ENCODE measurements at places on chromosomes 16 and 17.

GRCh38 chr17:3867606-3868005 is 21.6 kb upstream of the NCBP3 start:
- no peak for DNase-seq

DNA sequence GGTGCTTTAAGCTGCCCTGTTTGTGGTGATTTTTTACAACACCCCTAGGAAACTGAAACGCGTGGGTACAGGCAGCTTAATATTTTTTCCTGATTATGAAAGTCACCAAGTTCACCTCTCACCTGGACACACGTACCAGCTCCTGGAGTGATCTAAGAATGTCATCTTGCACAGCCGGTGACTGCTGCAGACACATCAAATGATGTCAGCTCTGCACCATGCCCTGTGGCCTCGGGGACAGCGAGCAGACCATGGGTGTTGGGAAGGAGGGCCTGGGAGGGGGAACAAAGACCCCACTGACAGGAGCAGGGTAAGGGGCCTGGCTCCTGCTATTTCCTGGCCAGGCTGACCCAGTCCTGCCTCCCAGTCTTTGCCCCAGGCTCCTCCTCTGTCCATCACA is 272.7 kb downstream of the PARN start:
- no peak for DNase-seq

GRCh38 chr16:79993629-79994209 is 393.2 kb upstream of the MAF start:
- DNase-seq = no peak

GRCh38 chr17:34269969-34270368 is at the start of gene CCL7:
CCL7 (plus strand) TSS chr17:34270221; CDS start chr17:34270291, 70 bp downstream.
- DNase-seq = no peak

DNA sequence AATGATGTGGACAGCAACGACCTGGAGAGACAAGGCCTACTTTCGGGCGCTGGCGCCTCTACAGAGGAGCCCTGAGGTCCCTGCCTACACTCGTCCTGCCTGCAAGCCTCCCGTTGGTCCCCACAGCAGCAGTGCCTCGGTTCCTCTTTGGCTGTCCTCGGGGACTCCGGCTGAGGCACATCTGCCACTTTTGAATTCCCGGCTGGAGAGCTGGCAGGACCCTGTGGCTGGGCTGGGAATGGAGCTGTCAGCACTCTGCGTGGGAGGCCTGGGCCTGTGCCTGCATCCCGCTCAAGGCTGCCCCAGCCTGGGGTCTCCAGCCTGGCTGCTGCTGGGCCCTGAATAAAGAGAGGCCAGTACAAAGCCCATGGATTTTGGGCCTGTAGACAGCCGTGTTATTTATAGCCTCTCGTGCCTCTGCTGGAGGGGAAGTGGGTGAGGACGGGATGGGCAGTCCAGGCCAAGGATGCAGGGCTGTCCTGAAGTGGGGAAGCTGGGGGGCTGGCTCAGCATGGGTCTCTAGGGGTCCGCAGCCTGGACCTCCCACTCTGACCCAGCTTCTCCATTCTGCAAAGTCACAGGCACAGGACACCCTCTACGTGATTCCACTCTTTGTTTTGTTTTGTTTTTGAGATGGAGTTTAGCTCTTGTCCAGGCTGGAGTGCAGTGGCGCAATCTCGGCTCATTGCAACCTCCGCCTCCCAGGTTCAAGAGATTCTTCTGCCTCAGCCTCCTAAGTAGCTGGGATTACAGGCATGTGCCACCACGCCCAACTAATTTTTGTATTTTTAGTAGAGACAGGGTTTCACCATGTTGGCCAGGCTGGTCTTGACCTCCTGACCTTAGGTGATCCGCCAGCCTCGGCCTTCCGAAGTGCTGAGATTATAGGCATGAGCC is 10.6 kb upstream of the SPNS2 start:
- no peak for DNase-seq

DNA sequence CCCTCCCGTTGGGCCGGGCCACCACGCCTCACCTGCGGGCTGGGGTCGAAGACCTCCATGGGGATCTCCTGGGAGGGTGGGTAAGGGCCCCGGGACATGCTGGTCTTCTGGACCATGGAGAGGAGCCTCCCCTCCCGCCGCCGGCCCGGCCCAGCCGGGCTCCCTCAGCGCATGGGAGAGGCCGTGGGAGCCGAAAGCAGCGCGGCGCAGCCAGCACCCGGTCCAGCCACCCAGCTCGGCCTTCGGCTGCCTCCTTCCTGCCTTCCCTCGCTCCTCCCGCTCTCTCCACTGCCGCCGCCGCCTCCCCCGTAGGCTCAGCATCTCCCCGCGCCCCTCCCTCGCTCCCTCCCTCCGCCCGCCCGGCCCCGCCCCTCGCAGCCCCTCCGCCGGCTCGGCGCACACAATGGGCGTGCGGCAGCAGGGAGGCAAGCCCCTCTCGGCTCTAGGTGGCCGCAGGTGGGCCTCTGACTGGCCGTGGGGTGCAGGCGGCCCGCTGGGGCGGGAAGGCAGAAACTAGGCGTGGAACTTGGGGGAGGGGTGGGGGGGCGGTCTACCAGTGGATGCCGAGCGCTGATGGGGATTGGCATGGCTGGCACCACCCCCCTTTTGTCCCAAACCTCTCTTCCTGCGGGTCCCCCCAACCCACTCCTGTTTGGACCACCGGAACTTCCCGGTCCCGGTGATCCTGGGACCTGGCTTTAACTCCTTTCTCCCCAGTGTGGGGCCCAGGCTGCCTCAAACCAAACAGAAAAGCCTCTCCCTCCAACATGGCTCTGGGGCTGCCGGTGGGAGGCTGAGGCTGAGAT is at the start of gene CACNB1:
CACNB1 (minus strand) TSS at position 290 of the 806 bp plus-strand sequence; CDS start at position 116, 174 bp downstream.
- DNase-seq = peak; percentile 83

- no peak for DNase-seq
Measured at GRCh38 chr17:19308398-19308797, 54.1 kb downstream of the B9D1 start.

GRCh38 chr17:70139449-70139993 is 29.8 kb upstream of the KCNJ2 start:
- DNase-seq = no peak

GRCh38 chr17:78842881-78843565 is 2.4 kb upstream of the USP36 start:
- peak; percentile 42 for DNase-seq

DNA sequence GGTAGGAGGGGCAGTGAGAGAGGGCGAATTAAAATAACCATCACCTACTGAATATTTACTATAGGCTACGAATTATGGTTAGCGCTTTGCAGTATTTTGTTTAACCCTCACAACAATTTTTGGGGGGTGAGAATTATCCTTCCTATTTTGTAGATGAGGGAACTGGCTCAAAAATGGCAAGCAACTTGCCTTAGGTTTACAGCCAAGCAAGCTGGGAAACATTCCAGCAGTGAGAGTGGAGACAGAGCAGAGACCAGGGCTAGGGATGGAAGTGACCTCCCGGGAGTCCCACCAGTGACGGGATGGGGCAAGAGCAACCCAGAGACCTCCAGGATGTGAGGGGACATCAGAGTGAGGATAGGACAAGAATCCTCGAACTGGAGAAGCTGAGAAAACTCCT is 352 bp upstream of the VMO1 start:
- DNase-seq = no peak

Measured in NCI-H345 (cell line).